Psoas muscle (tissue), 8 donors: ENCODE measurements at places on chromosomes 7 and 10. TPM values are rescaled to one million over a fixed set of nuclear protein-coding genes. Genes with fewer than 3 reads are reported as not detected.

The MUC3A gene
- 0.24 TPM for total RNA-seq

The MRLN gene
- total RNA-seq, result 82.0 TPM

The COBL gene
- total RNA-seq, result 57.5 TPM

The CDK1 gene
- 0.60 TPM for total RNA-seq

The GHITM gene
- total RNA-seq, result 353 TPM

The ASL gene
- 4.3 TPM for total RNA-seq

The EFCAB10 gene
- not detected for total RNA-seq
